Cardiac fibroblast (primary cell): ENCODE measurements at places on chromosomes 16 and 17.
A peak's percentile ranks its signal among the peaks of the same experiment; 100 is the strongest.

GRCh38 chr16:2497116-2497630 is 16.6 kb upstream of the ATP6V0C start:
- DNase-seq = peak; percentile 54

- no peak for DNase-seq
Observed at GRCh38 chr17:45783593-45784292, 377 bp upstream of the CRHR1 start.

GRCh38 chr16:15729152-15729551 is 79.1 kb downstream of the NDE1 start:
- DNase-seq = no peak

GRCh38 chr17:3802461-3803307 is 1.7 kb upstream of the ITGAE start:
- peak; percentile 85 for DNase-seq

- DNase-seq = peak; percentile 79
Observed at GRCh38 chr16:87212026-87212425, 105.2 kb downstream of the C16orf95 start.

GRCh38 chr16:56640076-56640475 is 1.6 kb downstream of the MT1A start:
- DNase-seq = no peak

GRCh38 chr16:68233085-68233834 is 2.7 kb downstream of the ESRP2 start:
- no peak for DNase-seq

- DNase-seq = no peak
Observed at GRCh38 chr16:2530629-2531318, 434 bp downstream of the CEMP1 start.

GRCh38 chr16:1980030-1980769 is 1.1 kb downstream of the NOXO1 start:
- DNase-seq = no peak

DNA sequence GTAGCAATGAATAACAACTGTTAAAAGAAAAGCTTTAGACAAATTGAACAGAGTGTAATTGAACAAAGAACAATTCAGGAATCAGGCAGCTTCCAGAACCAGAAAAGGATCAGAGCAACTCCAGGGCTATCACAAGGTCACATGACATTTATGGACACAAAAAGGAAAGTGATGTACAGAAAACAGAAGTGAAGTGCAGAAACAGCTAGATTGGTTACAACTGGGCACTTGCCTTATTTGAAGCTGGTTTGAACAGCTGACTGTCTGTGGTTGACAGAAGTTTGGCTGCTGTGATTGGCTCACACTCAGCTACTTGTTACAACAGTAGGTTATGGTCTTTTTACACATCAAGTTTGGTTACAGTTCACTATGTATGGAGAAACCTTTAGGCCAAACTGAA is 14.8 kb downstream of the EFCAB5 start:
- no peak for DNase-seq

DNA sequence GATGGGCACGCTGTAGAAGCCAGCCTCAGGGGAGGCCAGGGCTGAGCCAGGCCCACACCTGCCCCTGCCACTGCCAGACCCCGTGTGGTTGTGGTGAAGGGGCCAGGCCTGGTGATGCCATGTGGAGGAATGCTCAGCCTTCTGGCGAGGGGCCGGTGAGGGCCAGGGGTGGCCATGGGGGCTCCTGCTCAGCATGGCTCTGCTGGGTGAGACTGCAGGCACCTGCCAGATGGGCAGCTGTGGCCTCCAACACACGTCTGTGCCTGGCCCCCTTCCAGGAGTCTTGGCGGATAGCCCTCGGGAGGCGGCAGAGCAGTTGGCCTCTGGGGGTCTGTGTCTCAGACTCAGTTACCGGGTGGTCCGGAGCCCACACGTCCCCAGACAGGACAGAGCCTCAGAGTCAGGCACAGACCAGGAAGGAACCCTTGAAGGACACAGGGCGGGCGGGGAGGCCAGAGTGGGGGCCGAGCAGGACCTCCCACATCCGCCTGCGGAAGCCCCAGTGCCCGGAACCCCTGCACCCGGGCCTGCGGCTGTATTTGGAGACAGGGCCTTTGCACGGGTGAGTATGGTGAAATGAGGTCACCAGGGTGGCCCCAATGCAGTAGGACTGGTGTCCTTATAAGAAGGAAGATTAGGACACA is 22.5 kb upstream of the CHMP6 start:
- DNase-seq = no peak

- DNase-seq = no peak
Observed at GRCh38 chr16:19380328-19380727, 37.4 kb upstream of the TMC5 start.

DNA sequence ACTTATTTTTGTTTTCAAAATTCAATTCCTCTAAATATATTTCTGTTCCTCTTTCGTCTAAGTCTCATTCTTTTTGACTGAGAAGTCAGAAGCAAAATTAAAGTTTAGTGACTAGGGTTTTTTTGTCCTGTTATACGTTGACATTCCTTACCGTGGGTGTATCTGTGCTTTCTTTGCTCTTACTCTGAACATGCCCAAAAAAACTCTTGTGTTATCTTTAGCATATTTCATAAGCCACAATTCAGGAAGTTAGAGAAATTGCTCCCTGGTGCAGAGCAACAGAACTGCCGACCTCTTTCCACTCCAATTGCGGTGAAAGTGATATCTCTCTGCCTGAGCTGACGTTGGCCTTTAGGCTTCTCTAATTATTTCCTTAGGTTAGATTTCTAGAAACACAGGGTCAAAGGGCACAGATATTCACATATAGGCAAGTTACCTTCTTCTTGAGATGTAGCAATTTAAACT is 65.7 kb downstream of the CENPV start:
- DNase-seq = peak; percentile 85

GRCh38 chr16:54397190-54397835 is 110.7 kb upstream of the IRX3 start:
- no peak for DNase-seq

DNA sequence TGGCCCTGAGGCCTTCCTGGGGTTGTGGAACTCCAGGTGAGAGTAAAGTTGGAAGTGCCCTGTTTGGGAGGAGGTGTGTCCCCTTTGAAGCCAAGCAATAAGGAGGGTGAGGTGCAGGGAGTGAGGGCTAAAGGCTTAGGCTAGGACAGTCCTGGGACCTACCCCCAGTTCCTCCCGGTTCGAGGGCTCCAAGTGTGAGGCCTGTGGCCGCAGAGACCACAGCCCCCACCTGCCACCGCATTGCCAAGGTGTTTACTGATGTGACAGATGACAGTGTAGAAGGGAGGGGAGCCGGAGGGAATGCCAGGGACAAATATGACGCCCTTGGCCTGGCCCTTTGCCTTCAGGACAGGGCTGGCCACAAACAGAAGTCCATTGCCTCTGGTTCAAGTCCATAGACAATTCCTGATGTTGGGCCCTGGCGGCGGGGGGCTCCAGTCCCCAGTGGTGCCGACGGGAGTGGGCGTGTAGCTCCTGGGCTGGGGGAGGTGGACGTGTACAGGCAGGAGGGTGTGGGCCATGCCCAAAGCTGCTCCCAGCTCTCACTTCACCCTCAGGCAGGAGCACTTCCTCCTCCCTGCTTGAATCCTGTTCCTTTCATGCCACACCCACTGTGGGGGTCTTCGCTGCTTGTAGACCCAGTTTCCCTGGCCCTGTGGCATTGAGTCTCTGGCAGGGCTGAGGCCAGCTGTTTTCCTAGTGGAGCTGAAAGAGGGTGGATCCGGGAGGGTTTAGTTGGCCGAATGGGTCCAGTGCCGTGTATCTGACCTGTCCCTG is 3.2 kb downstream of the ADORA2B start:
- DNase-seq = no peak

- DNase-seq = no peak
Observed at GRCh38 chr17:78268191-78268874, 36.9 kb downstream of the TMEM235 start.

- no peak for DNase-seq
Observed at GRCh38 chr16:27853101-27853500, 210.4 kb downstream of the GSG1L start.

GRCh38 chr16:86911437-86911958 is 333.1 kb downstream of the FOXL1 start:
- DNase-seq = no peak

GRCh38 chr16:27232901-27233625 is 29.7 kb downstream of the KDM8 start:
- DNase-seq = no peak

DNA sequence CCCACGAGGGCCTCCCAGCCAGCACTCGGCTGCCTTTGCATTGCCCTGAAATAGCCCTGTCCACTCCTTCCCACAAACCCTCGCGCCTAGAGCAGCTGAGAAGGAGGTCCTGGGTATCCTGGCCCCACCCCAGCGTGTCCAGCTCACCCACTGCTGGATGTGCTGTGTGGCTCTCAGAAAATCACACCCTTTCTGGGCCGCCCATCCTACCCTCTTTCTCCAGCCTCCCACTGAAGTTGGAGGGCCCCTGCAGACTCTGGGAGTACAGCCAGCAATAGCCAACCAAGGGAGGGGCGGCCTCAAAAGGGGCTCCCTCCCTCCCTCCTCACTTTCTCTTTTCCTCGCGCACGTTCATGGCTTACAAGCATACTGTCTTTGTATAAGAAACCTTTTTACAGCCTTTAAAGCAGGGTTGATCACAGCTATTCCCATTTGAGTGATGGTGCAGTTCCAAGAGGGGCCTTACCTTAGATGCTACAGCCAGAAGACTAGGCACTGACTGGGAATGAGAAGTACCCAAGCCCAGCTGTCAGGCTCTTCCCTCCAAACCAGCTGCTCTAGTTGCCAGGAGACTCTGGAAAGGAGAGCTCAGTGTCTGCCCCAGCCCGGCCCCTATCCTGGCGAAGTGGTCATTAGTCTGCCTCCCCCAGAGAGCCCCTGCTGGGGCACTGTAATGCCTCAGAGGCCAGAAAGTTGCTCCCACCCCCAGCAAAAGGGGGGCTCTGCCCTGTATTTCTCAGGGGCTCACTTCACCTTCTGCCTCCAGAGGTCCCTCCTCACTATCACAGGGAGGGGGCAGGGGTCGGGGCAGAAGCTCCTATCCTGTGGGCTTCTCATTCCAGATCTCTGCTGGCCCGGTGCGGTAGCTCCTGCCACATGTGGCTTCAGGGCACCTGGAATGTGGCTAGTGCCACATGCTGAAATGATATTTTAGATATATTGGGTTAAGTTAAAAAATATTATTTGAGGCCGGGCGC is 38.1 kb downstream of the DCAKD start:
- peak; percentile 54 for DNase-seq

DNA sequence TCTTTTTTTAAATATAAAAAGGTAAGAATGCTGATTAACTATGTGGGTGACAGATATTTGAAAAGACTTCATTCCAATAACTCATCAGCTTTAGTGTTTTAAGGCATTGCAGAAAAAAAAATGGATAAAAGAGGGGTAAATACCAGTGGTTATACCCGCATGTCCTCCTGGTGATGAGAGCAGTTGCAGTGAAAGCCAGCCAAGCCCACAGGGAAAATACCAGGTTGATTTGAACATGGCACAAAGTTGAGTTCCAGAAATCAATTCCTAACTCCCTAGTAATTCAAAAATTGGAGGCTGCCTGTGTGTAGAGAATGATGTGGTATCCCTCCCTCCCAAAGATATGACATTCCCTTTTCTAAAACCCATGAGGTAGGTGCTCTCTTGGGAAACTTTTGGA is 453.2 kb upstream of the SOX9 start:
- DNase-seq = no peak

GRCh38 chr17:81056312-81056711 is 21.4 kb downstream of the BAIAP2 start:
- no peak for DNase-seq

DNA sequence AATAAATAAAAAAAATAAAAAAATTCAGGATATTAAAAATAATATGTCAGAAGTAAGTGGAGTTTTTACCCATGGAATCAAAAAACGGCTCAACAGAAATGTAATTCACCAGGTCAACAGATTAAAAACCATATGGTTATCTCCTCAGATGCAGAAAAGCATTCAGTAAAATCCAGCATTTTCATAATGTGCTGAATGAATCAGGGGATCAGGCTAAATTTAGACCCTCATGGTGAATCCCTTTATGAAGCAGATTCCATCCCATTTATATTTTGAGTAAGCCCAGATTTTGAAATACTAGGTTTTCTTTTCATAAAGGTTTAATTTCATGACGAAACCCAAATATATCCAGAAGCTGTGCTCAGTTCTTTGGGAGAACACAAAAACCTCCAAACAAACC is 84.4 kb downstream of the OR1D5 start:
- DNase-seq = no peak

- no peak for DNase-seq
Observed at GRCh38 chr17:15952048-15952532, 7.2 kb downstream of the ADORA2B start.

- DNase-seq = no peak
Observed at GRCh38 chr16:64586781-64587180, 535.1 kb downstream of the CDH11 start.

- no peak for DNase-seq
Observed at GRCh38 chr17:83180264-83180995, 101.0 kb downstream of the METRNL start.

- no peak for DNase-seq
Observed at GRCh38 chr16:12439399-12440227, 364.1 kb downstream of the CPPED1 start.

GRCh38 chr17:61002316-61002736 is 324.7 kb downstream of the BCAS3 start:
- peak; percentile 86 for DNase-seq

GRCh38 chr16:77113835-77114234 is 77.2 kb upstream of the MON1B start:
- DNase-seq = peak; percentile 1

- no peak for DNase-seq
Observed at GRCh38 chr17:42684929-42685556, 2.7 kb downstream of the CNTNAP1 start.

DNA sequence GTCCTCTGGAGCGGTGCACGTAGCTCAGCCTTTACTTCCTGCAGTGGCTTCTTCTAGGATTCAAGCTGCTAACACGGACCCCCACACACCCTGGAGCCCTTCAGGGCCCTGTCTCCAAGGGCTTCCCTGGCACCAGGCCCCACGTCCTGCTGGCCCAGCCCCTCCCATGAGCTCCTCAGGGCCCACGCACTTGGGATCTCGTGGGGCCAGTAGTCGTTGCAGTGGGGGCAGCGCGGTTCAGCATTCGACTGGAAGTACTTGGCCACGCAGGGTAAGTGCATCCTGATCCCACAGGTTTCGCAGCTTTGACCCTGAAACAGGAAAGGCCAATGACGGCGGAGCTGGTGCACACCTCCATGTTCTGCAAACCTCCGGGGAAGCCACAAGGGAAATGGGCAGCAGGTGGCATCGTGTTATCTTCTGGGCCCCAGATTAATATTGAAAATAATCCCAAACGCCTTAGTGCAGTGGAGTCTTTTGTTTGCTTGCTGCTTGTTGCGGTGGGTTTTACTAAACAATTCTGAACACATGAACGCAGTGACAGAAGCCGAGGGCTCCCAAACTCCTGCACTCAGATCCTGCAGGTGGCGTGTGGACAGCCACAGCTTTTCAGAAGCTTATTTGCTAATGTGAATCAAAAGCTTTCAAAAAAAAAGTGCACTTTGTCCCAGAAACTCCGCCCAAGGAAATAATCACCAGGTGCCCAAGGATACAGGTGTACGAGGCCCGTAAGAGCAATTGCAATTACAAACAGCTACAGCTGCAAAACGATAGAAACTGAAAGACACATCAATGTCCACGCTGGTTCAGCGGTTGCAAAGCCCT is 22.4 kb downstream of the KDM8 start:
- no peak for DNase-seq
